Kasumi-1 (cell line): ENCODE measurements at places on chromosomes 2 and 18.

- no peak for DNase-seq
Measured at GRCh38 chr2:143410082-143410897, 281.1 kb downstream of the ARHGAP15 start.

- DNase-seq, result no peak
Measured at GRCh38 chr2:176473851-176474250, 204.6 kb downstream of the MTX2 start.

- DNase-seq, result no peak
Measured at GRCh38 chr18:228586-228985, 39.3 kb downstream of the THOC1 start.

DNA sequence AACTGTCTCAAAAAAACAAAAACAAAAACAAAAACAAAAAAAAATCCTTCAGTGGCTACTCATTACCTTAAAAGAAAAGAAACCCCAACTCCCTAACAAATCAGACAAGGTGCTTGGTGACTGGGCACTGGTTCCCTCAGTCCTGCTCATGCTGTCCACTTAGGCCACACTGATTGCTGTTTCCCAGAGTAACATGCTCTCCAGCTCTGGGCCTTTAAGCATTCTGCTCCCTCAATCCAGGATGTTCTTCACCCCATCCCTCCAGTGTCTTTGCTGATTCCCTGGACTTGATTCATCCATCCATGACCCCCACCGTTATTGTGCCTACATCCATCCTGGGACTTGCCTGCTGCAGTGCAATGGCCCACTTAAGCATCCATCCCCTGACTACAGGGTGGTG lies 16.4 kb upstream of the XPO1 start:
- DNase-seq, result no peak
